ENCODE measurements at places on chromosomes 16 and 17. TPM values are rescaled to one million over a fixed set of nuclear protein-coding genes. Genes with fewer than 3 reads are reported as not detected.

ZFPM1 gene
- 20.6 TPM for total RNA-seq

GP1BA gene
- not detected for total RNA-seq

- peak; percentile 66 for DNase-seq
- H3K27ac ChIP-seq = peak overlapping the region; percentile 99
- H3K4me1 ChIP-seq = peaks cover 68% of the 10 kb centered on the region
- peaks cover 20% of the 10 kb centered on the region for H3K36me3 ChIP-seq
- peak overlapping the region; percentile 90 for H3K4me3 ChIP-seq
Observed at GRCh38 chr17:78774956-78775571, 7.0 kb downstream of the CYTH1 start.

DNA sequence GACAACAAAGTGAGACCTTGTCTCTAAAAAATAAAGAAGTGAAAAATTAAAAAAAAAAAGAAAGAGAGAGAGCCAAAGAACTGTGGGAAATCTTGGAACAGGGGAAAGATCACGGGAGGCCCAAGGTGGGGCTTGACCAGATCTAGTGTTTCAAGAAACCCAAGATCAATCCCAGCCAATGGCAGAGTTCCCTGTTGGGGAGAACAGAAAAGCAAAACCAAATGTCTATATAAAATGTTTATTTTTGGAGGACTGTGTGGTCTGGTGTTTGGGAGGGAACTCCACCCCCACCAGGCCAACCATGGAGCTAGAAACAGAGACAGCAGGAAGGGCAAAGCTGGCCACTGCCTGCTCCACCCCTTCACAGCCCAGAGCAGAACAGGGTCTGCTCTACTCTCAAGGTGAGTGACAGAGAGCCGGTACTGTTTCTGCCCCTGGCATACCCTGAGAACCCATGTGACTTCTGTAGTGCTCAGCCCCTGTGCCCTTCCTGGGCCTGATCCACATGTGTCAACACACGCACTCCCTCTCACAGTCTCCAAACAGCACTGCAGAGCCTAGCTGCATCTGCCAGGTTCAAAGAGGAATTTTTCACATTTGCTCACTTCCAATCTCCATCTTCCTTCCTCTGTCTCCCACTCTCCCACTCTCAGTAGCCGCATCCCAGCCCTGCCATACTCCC, 3.7 kb downstream of the TMEM101 start:
- peaks cover 8% of the 10 kb centered on the region for H3K27me3 ChIP-seq
- peaks cover 36% of the 10 kb centered on the region for H3K4me1 ChIP-seq
- peaks cover 10% of the 10 kb centered on the region for H3K36me3 ChIP-seq
- DNase-seq = no peak
- H3K27ac ChIP-seq = peak overlapping the region; percentile 23

- H3K4me3 ChIP-seq = no peak overlapping the region
- H3K4me1 ChIP-seq = no peaks in the 10 kb centered on the region
- H3K36me3 ChIP-seq = no peaks in the 10 kb centered on the region
- no peak for DNase-seq
Observed at GRCh38 chr17:33266611-33267010, 26.5 kb downstream of the ASIC2 start.

DNA sequence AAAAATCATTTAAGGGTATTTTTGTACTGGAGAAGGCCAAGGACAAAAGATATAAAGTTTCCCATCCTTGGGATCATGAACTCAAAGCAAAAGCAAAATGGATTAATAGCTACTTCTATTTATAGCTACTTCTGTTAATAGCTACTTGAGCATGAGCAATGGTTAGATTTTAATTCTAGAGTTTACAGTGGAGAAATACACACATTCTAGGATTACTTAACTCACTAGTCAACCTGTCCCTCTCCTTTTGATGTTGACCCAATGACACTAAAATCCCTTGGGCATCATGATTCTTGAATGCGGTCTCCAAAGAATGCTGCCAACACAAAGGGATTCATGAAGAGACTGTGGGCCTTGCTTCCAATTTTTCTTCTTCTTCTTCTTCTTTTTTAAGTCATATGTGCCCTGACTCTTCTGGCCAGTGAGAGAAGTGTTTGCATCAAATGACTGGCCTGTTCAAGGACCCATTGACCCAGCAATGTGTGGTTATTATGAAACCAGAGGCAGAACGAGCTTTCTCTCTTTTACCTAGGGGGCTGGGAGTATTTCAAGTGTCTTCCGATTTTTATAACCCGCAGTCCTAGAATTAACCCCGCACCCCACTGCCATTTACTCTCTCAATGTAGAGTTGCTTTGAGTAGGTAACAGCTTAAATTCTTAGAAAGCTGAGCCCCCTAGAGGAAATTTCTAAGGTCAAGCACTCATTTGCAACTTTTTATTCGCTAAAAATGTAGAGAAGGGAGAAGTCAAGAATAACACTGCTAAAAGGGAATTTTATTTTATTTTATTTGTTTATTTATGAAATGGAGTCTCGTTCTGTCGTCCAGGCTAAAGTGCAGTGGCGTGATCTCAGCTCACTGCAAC, 34.6 kb downstream of the OTOA start:
- no peaks in the 10 kb centered on the region for H3K4me1 ChIP-seq
- H3K4me3 ChIP-seq = no peak overlapping the region
- DNase-seq = no peak

GRCh38 chr17:57988301-57989250, 522 bp upstream of the VEZF1 start:
- peaks cover 64% of the 10 kb centered on the region for H3K4me1 ChIP-seq
- peak; percentile 65 for DNase-seq
- H3K36me3 ChIP-seq = peaks cover 24% of the 10 kb centered on the region
- peak overlapping the region; percentile 90 for H3K4me3 ChIP-seq
- peak overlapping the region; percentile 89 for H3K27ac ChIP-seq
- no peaks in the 10 kb centered on the region for H3K27me3 ChIP-seq

ITGAL gene
- total RNA-seq = 287 TPM
